Right lung (tissue), 10 donors: ENCODE measurements at places on chromosomes 1 and 21. TPM values are rescaled to one million over a fixed set of nuclear protein-coding genes. Genes with fewer than 3 reads are reported as not detected.

Gene TMPRSS15
- 0.04 TPM for polyA plus RNA-seq

Gene COX20
- 121 TPM for polyA plus RNA-seq

Gene CYP4A11
- 0.08 TPM for polyA plus RNA-seq

Gene SSBP3
- polyA plus RNA-seq: 107 TPM

Gene TMEM269
- polyA plus RNA-seq: 1.3 TPM

DNA sequence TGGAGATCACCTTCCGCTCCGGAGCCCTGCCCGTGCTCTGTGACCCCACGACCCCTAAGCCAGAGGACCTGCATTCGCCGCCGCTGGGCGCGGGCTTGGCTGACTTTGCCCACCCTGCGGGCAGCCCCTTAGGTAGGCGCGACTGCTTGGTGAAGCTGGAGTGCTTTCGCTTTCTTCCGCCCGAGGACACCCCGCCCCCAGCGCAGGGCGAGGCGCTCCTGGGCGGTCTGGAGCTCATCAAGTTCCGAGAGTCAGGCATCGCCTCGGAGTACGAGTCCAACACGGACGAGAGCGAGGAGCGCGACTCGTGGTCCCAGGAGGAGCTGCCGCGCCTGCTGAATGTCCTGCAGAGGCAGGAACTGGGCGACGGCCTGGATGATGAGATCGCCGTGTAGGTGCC lies 9.6 kb downstream of the SPATA46 start:
- no peak for DNase-seq

DNA sequence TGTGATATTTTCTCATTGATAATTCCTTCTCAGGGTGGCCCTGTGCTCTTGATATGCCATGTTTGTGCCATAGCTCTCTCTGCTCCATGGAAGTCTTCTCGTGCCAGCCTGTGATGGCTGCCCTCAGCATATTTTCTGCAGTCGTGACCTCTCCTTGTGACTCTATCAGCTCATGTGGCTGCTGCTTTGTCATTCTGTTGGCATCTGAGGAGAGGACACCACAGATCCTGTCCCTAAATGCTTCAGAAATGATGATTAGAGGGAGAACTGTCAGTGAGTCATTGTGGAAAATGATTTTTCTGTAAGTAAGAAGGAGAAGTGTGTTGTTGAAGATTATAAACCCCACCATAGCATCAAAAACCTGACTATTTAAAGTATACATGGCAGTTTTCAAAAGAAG lies 286.0 kb downstream of the ADGRL2 start:
- DNase-seq: no peak

GRCh38 chr1:233935297-233935868 lies 30.9 kb downstream of the SLC35F3 start:
- DNase-seq: no peak

DNA sequence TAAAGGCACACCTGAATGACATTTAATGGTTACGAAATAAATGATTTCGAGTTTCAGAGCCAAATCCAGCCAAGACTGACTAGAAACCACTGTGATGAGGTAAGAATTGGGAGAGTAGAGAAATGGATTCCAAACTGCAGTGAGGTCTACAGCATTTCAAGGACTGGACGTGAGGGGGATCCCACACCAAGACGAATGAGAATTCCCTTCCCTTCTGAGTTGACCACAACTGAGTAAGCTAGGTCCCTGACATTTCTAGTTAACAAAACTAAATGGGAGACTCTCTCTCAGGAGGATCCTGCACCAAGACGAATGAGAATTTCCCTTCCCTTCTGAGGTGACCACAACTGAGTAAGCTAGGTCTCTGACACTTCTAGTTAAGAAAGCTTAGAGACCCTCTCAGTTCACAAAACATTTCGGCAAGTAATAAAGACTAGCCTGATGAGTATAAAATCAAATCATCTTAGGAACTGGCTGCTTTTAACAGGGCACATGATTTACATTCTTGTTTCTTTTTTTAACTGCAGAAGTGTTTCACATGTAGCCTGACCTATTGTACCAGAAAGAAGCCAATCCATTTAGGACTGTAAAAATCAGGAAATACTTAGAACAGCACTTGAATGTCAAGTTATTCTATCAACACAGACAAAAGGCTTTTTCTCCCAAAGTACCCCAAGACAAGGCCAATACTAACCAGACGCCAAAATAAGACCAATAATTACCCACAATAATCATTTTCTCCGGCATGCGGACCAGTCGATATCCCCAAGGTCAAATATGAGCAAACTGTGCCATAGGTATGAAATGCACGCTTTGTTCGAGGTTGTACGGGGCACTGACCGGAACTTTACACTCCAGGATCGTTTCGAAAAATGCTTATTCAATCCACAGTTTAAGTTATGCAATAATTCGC lies 1.4 kb upstream of the SPATA1 start:
- DNase-seq: no peak

GRCh38 chr1:15657021-15657420 lies 27.1 kb upstream of the PLEKHM2 start:
- DNase-seq: no peak
